DMS79 (cell line): ENCODE measurements at places on chromosomes 11 and 22.

GRCh38 chr11:35814081-35814695 lies 129.7 kb upstream of the LDLRAD3 start:
- no peak for DNase-seq

DNA sequence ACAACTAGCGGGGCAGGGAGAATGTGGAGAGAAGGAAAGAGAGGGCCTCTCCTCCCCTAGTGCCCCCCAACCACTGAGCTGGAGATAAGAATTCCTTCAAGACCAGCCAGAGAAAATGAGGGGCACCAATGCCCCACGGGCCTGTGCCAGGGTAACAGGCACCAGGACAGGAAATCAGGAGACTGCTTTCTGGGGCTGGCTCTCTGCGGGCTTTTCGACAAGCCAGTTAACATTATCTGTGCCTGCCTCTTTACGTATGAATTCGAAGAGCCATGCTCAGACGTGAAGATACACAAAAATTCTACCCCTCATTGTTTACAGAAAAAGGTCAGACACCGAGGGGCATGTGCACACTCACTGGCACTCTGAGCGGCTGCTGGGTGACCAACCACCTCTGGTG lies 52.1 kb downstream of the MYH9 start:
- DNase-seq: no peak

GRCh38 chr11:59413646-59414045 lies 12.6 kb downstream of the OR5A2 start:
- no peak for DNase-seq

- DNase-seq: no peak
Observed at GRCh38 chr11:34002420-34002819, 49.1 kb upstream of the CAPRIN1 start.

DNA sequence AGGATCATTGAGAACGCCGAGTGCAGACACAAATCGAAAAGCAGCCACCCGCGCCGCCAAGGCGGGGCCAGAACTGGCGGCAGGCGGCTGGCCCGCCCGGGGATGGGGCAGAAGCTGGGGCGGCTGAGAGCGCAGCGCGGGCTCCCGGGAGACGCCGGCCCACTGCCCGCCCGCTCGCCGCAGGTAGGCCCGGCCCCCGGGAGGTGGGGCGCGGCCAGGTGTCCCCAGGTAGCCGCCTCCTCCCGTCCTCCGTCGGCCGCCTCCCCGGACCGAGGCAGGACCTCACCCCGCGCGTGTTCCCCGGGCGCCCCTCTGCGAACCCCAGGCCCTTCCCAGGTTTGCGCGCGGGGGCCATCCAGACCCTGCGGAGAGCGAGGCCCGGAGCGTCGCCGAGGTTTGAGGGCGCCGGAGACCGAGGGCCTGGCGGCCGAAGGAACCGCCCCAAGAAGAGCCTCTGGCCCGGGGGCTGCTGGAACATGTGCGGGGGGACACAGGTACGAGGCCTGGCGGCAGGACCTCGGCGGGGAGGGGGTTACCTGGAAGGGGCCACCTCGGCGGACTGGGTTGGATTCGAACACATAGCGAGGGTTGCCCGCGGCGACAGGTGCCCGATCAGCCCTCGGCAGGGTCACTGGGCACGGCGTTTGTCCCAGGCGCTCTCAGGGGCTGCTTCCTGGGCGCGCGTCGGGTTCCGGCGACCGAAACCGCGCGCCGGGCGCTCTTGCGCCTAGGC lies at the start of gene PRRG4:
PRRG4 (plus strand) TSS at position 248 of the 733 bp plus-strand sequence. CDS start 603 bp downstream, outside the sequence.
- DNase-seq: peak; percentile 55

DNA sequence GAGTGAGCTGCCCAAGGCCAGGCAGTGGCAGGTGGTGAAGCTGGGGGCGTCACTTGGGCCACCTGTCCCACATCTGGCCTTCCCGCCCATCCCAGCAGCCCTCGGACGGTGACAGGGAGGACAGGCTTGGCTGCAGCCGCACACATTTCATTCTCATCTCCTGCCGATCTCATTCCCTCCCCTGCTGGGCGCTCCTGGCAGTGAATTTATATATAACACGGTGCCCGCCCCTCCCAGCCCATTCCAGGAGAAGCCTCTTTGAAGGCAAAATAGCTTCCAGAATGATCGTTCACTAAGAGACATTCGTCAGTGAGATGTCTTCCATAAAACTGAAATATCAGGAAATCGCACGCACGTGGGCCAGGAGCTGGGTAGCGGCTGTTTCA lies 861.3 kb downstream of the TBC1D22A start:
- DNase-seq: no peak

GRCh38 chr11:107018902-107019493 lies 722 bp upstream of the GUCY1A2 start:
- no peak for DNase-seq

DNA sequence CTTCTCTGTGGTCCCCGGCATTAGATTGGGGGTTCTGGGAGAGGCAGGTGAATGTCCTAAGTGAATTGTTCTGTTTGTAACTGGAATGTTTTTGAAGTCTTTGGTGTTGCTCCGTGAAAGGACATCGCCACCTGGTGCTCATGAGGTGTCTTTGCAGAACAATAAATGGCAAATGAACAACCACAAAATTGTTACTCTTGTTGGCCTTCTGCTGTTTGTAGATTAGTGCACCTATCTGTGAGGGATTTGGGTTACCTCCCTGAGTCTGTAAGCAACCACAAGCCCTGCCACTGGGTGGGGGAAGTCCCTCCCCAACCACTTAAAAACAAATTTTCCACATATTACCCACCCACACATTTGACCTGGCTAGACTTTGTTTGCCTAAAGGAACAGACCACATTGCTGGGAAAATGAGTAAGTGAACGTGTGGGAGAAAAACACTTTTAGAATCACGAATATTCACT lies 4.7 kb downstream of the MPEG1 start:
- no peak for DNase-seq

DNA sequence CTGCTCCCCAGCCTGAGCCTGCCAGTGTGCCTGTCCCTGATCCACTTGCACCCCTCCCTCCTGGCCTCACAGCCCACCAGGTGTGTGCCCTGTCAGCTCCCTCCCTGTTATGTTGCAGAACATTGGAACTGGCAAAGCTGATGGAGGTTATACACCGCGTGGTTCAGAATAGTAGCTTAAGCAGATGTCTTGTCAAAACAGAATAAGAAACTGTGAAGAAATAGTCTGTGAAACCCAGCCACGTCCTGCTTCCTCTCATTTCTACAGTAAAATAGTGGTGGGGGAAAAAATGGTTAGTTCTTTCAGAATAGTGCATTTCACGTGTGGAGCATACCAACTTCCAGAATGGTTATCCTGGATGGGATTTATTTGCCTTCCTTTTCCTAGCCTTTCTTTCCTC lies 161.2 kb upstream of the NAV2 start:
- no peak for DNase-seq
